ENCODE measurements at places on chromosomes 13 and 19.

DNA sequence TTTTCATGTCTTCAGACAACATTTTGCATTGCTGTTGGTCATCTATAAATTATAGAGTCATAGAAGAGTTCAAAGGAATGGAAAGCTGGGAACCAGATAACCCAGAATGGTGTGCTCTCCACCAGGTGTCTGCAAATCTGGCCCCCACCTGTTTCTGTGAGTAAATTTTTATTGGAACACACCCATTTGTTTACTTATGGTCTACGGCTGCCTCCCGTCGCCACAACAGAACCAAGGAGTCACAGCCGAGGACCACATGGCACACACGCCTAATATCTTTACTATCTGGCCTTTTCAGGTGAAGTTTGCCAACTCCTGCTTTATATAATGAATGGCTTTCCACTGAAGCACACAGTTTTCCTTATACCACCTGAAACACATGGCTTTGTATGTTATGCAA is 58.2 kb downstream of the EFNB2 start:
- DNase-seq = no peak

DNA sequence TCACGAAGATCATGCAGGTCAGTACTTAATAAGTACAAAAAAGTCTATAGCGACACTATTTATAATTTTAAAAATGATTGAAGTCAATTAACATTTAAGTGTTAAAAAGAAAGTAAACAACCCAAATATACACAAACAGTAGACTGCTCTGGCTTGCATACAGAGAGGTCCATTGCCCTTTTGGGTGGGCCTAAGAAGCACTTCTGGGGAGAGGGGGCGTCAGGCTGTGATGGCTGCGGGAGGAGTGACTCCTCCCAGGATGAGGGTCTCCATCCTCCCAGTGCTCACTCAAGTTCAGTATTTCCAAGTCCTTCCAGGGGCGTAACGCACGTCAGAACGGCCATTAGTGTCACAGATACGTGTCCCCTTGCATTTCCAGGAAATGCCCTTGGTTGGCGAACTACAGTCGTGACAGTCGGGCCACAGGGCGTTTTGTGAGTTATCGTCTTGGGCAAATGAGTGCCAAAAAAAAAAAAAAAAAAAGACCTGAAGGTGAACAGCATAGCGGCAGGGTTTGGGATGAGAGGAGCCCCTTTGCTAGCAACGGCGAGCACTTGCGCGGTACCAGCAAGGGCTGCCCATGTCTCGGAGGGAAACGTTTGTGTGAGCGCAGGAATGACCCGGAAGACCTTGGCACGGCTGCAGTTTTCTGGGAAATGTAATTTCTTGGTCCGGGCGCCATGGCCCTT is at the start of gene SCGB2B2:
TSS of gene SCGB2B2 (minus strand) at position 463 of the 689 bp plus-strand sequence. CDS start 82,596 bp downstream, outside the sequence.
- DNase-seq = no peak

GRCh38 chr13:29418026-29418425 is 177.5 kb downstream of the SLC7A1 start:
- no peak for DNase-seq

DNA sequence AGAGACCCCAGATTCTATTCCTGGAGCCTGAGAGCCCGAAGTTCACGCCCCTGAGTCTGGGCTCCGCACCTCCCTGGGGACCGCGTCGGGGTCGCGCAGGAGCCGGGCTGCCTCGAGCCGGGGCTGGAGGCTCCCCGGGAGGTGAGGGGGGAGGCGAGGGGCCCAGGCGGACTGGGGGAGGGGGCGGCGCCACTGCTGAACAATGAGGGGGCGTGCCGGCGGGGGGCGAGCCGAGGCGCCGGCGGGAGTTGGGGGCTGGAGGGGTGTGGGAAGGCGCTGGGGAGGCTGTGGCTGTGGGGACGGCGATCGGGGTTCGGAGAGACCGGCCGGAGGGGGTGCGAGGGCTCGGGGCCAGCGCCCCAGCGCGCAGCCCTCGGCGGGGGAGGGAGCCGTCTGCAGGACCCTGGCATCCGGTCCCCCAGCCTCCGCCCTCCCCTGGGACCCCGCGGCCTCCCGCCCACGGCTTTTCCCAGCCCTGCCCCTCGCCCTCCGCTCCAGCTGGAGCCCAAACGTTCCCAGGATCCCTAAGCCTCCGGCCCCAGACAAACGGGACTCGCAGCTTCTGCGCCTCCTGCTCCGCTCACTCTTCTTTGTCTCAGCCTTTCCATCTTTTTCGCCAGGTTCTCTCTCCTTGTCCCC is 922 bp downstream of the PLEKHG2 start:
- DNase-seq = peak; percentile 65

GRCh38 chr13:49441846-49442245 is 2.0 kb downstream of the CAB39L start:
- no peak for DNase-seq

GRCh38 chr13:82412749-82413148 is 1469.5 kb downstream of the SLITRK1 start:
- no peak for DNase-seq

- DNase-seq = no peak
These were observed 168.8 kb downstream of the KATNAL1 start for GRCh38 chr13:30138511-30138910.

DNA sequence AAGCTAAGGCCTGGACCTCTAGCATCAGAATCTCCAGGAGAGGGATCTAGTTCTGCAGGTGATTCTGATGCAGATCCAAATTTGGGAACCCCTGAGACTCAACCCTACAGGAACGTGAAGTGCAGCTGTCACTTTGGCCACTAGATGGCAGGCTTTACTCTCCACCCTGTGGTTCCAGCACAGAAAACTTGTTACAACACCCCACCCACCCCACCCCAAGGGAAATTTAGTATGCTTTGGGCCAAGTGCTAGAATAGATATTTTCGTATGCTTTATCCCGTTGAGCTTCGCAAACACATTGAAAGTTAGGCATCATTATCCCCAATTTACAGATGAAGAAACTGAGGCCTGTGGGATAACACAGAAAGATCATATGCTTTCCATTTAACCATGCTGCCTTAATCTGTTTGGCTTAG is 232.0 kb downstream of the B3GLCT start:
- DNase-seq = peak; percentile 60

DNA sequence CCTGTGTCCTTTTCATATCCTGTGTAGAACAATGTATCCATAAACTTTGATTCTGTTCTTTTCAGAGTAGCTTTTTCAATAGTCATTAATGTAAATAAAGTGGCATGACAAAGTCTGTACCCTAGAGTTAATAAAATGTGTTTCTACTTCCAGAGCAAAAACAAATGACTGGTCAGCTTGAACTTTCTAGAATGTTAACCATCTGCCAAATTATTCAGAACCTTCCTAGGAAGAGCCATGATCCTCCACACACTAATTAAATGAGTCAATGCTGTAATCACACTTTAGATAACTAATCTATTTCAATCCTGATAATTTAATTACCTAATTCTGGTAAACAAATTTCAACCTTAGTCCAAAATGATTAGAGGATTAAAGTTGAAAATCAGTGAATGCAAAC is 73.2 kb downstream of the DIAPH3 start:
- DNase-seq = no peak

- DNase-seq = no peak
These were observed 133.2 kb downstream of the STARD13 start for GRCh38 chr13:33152389-33152788.

Data from K562 (cell line).